ENCODE measurements at places on chromosomes 5 and 9. TPM values are rescaled to one million over a fixed set of nuclear protein-coding genes. Genes with fewer than 3 reads are reported as not detected.

DNA sequence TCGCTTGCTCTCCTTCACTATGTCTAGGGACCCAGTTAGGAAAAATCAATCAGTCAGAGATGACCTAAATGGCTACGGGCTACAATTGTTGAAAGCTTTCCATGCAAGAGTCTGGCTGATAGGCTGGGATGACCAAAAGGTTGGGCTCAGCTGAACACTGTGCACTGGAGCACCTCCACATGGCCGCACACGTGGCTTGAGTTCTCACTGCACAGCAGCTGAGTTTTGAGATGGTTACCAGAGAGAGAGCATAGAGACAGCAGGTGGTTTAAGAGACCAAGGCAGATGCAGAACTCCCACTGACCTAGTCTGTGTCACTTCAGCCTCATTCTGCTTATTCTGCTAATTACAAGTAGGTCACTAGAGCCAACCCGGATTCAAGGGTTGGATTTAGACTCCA lies 2354.8 kb upstream of the C9orf72 start:
- DNase-seq: no peak

CCT5 gene
- 97.0 TPM for total RNA-seq

NEUROG1 gene
- not detected for total RNA-seq

- no peak for DNase-seq
These were observed 17.2 kb upstream of the C5orf15 start for GRCh38 chr5:133985540-133986180.

- no peak for DNase-seq
These were observed 35.4 kb downstream of the UBE2R2 start for GRCh38 chr9:33852216-33852826.

DNA sequence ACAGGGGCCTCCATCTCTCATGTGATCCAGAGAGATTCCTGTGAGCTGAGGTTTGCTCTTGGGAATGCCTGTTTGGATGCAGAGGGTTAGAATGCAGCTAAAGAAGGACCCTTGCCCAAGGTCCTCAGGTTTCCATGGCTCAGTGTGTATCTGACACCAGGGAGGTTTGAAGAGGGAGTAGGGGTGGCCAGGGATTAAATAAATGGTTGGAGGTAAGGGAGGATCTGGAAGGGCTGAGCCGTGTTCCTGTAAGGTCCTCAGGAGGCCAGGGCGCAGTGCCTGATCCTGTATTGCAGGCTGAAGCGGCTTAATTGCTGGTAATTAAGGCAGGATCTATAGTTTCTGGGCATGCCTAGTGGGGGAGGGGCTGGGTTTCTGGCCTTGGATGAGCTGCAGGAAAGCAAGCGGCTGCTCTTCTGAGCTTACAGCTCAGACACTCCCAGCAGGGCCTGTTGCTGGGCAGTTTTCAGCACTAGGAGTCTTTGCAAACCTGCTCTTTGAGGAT lies 41.5 kb upstream of the MAP1B start:
- no peak for DNase-seq

SIMC1 gene
- total RNA-seq: 10.9 TPM

TRPM6 gene
- 0.60 TPM for total RNA-seq

ESM1 gene
- 0.19 TPM for total RNA-seq

DMRT3 gene
- total RNA-seq: not detected

SECISBP2 gene
- 35.2 TPM for total RNA-seq

ADRB2 gene
- 2.1 TPM for total RNA-seq

- no peak for DNase-seq
These were observed 22.8 kb upstream of the ARAP3 start for GRCh38 chr5:141704782-141705297.

CDH9 gene
- not detected for total RNA-seq

- DNase-seq: no peak
These were observed 45.1 kb downstream of the PCSK5 start for GRCh38 chr9:75935591-75935990.

ST6GALNAC6 gene
- 102 TPM for total RNA-seq

DNA sequence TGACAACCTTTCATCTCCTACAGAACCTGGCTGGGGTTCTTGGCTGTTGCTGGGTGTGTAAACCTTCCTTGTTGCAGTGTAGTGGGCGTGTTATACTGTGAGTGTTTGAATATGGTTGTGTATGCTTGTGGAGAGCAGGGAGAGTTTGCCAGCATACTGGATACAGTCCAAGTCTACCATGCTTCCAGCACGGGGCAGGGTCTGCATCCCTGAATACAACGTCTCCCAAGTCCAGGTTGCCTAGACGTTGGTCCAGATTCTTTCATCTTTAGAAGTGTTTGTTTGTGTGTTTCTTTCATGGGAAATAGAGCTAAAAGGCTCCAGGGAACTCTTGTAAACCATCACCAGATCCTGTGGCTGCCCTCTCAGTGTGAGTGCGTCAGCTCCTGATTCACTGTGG lies 46.4 kb downstream of the SYK start:
- no peak for DNase-seq

IGFBPL1 gene
- total RNA-seq: 2.7 TPM

OR1L4 gene
- total RNA-seq: not detected

DNA sequence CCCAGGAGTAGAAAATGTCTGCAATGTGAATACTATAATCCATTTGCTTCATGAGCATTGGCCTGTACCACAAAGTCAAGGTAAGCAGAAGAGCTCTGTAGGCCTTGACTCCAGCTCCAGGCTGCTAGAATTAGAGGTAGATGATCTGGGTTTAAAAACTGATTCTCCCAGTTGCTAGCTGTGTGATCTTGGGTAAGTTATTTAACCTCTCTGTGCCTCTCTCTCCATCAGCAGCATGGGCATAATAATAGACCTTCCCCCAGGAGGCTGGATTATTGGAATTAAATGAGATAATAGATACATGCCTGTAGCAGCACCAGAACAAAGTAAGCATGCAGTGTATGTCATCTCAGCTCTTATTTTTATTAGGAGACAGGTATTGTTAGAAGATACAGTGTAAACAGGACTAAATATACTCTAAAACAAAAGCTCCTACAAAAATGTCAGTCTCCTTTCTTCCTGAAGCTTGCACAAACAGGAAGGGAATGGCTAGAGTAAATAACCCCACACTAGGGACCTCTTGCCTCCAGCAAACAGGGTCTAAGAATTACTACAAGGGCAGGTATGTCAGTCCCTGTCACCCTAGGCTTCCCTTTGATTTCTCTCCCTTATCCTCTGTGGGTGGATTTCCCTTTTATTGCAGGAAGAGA lies 57.5 kb downstream of the PSAT1 start:
- DNase-seq: no peak

- DNase-seq: no peak
These were observed 317.1 kb upstream of the CCNH start for GRCh38 chr5:87729781-87730180.

IL7R gene
- 5.3 TPM for total RNA-seq

DNA sequence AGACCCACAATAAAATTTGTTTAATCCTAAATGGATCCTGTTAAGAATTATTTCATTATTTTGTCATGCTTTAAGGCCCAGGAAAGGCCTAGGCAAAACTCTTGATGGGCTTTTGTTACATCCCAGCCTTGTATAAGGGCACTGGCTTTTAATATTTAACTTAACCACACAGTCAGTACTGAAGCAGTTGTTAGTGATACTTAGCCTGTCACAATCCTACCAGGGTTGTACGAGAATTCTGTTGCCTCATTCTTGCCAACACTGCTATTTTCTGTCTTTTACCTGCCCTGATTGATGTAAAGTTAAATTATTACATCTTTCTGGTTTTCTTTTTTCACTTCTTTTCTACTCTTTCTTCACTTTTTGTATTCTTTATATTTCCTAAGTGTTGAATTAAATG lies 10.9 kb downstream of the ZNF169 start:
- DNase-seq: no peak

DNA sequence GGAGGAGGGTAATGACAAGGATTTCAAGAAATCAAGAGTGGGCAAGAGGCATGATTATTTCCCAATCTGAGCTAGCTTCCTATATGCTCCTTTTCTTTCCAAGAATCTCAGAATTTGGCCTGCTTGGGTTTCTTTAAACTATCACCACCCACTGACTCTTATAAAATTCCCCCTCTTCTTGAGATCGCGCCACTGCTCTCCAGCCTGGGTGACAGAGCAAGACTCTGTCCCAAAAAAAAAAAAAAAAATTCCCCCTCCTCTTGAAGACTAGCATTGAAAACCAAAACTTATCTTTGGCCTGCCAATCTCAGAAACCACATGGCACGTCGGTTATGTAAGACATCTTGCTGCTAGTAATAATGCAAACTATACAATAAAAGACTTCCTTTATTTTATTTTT lies 3.4 kb upstream of the DMXL1 start:
- no peak for DNase-seq

FOXD4L3 gene
- not detected for total RNA-seq

GRCh38 chr5:40781843-40782409 lies 16.2 kb downstream of the PRKAA1 start:
- DNase-seq: no peak

All from posterior vena cava (tissue), 2 donors.